ENCODE measurements at places on chromosomes 2 and 18.

DNA sequence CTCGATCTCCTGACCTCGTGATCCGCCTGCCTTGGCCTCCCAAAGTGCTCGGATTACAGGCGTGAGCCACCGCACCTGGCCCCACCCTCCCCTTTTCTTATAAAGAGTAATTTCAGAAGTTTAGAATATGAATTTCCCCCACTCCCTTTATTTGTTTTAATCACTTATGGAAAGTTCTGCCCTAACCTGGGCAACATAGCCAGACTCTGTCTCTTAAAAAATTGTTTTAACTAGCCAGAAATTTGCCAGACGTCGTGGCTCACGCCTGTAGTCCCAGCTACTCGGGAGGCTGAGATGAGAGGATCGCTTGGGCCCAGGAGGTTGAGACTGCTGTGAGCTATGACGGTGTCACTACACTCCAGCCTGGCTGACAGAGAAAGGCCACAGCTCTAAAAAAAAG is 7.7 kb upstream of the NBAS start:
- DNase-seq, result no peak

GRCh38 chr2:23757686-23758433 is 169.1 kb downstream of the ATAD2B start:
- DNase-seq, result no peak

DNA sequence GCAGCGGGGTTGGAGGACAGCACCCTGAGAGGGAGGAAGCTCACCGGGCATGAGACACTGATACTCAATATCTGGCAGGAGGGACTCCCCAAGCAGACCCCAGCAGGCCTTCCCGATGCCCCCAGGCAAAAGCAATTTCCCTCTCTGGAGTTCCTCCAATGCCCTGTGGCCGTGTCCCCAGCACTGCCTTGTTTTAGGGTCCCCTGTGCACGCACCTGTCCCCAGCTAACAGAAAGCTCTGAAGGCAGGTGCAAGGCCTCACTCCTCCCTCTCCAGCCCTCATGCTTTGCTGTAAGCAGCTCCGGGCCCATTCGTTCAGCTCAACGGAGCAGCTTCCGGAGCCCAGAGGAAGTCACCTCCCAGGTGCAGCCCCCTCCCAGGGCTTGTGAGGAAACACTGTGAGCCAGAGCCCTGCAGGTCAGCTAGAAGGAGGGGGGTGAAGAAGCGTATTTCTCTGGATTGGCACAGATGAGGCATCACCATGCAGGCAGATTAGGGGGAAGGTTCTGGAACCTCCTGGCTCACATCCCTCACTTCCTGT is 50.3 kb upstream of the ID2 start:
- no peak for DNase-seq

DNA sequence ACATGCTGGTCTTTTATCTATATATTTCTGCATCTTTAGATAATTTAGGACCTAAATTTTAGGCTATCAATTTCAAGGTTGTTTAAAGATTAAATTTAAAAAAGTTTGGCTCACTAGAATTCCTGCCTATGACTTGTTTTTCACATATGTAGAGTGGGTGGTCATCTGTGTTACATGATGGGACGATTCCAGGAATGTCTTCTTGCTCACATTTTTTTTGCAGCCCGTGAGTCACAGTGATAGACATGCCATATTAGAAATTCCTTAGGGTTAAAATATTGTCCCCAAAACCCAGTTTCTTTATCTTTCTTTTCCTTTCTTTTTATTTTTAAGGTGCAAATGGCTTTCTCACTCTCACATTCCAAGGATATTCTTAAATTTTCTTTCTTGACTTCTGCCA is 652.0 kb downstream of the PLCL1 start:
- DNase-seq, result no peak

DNA sequence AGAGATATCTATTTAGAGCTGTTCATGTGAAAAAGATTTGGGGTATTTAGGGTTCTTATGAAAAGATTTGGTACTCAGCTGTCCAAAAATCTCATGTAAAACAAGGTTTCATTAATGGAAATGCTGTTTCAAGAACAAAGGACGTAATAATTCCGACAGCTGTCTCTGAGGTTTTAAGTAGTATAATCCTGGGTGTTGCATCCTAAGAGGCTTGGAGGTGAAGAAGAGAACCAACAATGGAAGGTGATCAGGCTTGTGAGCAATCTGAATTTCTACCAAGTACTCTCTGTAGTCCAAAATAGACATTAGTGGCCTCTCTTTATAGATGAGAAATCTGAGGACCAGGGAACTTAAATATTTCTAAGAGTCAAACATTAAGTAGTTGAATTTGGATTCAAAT is 205.1 kb downstream of the BABAM2 start:
- DNase-seq, result no peak

- DNase-seq, result no peak
Observed at GRCh38 chr2:223365158-223365679, 236.9 kb downstream of the SCG2 start.

DNA sequence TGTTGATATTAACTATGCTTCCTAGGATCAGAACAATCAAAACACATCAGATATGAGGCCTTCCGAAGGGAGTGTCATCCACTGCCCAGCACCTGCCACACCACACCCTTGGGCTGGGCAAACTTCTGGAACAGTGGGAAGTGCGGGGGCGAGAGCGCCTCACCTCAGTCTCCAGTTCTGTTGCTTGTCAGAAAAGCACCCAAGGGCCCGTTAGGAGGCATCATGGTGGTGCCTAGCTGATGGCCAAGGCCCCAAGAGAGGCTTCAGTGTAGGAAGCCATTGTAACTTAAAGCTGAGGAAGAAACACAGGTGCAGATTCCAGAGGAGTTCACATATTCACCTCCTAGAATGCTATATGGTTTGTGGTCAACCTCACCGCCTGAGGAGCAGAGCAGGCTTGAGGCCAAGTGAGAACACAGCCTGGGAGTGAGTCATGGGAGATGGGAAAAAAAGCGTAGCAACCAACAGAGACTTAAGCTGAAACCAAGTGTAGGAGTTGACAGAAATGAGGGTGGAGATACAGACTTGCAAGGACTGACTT is 85.1 kb upstream of the ATL2 start:
- DNase-seq, result no peak

GRCh38 chr2:231717281-231718171 is 9.2 kb downstream of the PTMA start:
- DNase-seq, result no peak

- peak; percentile 38 for DNase-seq
Observed at GRCh38 chr2:231900486-231900942, 25.7 kb downstream of the NPPC start.

GRCh38 chr2:157419031-157419575 is 24.8 kb downstream of the CYTIP start:
- no peak for DNase-seq

- DNase-seq, result no peak
Observed at GRCh38 chr2:15973481-15974401, 33.4 kb downstream of the MYCN start.

GRCh38 chr2:200863782-200864175 is 679 bp downstream of the CLK1 start:
- no peak for DNase-seq

DNA sequence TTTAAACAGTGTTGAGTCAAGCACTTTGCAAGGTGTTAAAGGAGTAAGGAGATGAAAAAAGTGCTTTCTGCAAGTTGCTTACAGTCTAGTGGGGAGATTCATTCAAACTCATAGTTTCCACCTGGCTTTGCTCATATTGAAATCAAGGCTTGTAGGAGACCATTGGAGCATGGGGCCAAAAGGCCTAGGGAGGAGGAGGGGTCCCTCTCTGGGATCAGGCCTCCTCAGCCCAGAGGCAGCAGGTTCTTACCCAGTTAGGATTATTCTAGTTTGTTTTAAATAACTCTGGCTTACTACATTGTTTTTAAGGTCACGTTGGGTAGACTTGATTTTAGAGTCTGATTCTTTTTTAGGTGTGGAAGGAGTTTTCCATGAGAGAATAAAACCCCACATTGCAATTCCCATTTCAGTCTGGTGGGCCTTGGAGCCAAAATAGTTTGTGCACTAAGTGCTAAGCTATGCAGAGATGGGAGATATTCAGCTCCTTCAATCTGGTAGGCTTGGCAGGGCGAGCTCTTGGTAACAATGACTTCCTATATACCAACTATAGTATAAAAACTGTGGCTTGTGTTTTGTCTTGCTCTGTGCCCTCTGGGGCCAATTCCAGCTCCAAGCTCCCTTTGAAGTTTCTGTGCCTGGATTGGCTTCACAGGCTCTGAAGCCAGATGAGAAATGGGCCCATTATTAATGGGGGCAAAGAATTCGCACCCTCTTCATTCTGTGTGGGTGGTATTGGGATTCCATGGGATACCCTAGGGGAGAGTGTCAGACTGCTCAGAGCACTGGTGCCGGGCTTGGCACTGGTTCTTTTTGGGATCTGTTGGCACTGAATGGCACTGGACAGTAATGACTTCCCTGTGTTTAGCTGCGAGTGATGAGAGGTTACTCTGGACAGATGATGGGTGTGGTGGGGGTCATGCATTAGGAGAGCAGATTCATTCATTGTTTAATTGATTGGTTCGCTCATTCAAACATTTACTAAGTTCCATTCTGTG is 301.1 kb downstream of the MYCN start:
- no peak for DNase-seq

DNA sequence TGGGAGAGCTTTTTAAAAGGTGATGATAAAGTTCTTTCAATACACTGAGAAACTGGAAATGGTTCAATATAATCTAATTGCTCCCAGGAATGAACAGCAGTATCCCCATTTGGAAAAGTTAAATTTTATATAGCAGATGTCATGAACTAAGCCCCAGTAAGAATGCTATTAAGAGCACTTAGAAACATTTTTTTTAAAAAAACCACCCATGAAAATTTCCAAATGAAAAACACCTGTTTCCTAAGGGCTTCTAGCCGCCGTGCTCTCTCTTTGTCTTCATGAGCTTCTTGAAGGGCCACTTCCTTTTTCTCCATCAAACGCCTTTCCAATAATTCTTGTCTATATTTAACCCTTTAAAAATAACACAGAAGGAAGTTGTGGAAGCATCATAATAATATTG is 77.0 kb downstream of the UPP2 start:
- DNase-seq, result no peak

DNA sequence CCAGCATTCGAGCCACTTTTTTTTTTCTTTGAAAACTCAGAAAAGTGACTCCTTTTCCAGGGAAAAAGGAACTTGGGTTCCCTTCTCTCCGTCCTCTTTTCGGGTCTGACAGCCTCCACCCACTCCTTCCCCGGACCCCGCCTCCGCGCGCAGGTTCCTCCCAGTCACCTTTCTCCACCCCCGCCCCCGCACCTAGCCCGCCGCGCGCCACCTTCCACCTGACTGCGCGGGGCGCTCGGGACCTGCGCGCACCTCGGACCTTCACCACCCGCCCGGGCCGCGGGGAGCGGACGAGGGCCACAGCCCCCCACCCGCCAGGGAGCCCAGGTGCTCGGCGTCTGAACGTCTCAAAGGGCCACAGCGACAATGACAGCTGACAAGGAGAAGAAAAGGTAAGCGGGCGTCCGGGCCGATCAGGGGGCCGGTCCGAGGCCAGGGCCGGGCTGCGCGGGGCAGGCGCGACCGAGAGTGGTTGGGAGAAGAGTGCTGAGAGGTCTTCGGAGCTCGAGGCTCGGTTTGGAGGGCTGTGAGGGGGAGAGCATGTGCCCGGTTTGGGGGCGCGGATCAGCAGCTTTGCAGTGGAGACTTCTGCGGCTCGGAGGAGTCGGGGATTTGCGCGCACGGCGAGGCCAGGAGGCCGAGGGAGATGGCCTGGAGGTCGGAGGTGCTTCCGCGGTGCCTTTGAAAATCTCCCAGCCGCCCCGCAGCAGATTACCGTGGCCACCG is 502 bp downstream of the EPAS1 start:
- DNase-seq, result peak; percentile 62

DNA sequence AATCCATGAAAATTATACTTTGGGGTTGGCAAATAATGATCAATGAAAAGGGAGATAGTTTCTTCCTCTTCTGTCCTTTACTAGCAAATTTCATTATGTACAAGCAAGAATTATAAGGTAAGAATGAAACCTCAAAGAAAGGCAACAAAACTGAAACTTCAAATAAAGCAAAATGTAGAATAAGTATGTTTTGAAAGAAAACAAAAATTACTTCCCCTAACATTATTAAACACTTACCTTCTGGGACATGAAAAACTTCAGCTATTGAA is 29.4 kb downstream of the THADA start:
- DNase-seq, result no peak

DNA sequence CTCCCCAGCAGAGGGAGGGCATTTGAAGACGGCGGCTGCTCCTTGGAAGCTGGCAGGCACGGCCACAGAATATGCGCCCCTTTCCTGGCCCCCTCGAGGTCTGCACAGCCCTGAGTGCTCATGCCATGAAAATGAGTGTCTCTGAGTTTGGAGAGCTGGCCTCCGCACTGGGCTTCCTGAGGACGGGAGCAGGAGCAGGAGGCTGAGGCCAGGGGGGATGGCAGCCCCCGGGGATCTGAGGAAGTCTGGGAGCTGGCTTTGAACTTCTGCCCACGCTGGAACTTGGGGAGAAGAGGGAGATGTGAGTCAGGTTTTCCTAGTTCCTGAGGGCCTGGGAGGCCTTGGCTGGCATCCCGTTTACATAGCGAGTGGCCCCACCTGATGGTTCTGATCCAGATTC is 47.0 kb downstream of the RRM2 start:
- no peak for DNase-seq

DNA sequence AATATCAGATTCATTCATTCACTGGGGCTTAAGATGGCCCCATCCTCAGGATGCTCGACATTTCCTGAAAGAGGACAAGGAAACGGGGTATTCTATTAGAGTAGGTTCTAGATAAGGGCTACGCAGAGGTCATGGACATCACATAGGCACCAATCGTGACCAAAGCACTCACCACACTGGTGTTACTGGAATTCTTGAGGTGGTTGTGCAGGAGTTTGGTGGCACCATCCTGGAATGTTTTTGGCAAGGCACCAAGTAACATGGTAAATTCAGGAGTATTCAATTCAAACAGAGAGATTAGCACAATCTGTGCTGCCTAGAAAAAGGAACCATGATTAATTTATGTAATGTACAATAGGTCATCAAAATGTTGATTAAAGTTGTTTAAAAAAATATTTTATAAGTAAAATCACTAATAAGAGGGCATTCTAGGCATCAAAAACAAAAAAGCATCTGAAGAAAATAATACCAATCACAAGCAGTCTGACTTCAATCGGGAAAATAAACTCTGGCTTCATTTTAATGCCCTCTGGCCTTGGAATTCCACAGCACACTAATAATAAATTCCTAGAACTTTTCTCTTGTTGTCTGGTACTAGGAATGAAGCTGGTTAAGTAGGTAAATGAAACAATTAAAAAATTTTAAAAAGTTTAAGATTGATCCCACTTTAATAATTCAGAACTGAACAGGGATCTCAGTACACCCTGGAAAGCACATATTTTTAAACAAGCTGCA is 102.8 kb upstream of the TFCP2L1 start:
- no peak for DNase-seq

- no peak for DNase-seq
Observed at GRCh38 chr2:234843411-234843810, 108.4 kb upstream of the SH3BP4 start.

DNA sequence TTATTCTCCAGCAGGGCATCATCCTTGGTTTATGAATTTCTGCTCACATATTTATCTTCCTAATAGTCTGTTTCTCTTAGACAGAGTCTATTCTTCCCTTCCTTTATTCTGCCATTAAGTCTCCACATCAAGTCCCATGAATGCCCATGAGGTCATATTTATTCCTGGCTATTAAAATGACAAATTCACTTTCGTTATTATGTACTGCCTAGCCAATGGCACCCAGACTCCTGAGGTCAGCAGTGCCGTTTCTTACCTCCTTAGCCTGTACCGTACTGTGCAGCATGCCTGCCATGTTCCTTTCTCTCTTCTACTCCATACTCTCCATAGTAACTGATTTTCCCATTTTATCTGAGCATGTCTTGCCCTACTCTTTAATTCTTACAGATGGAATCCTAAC is 82.3 kb upstream of the SPTBN1 start:
- no peak for DNase-seq

- DNase-seq, result no peak
Observed at GRCh38 chr18:59607078-59607379, 90.2 kb downstream of the CCBE1 start.

GRCh38 chr2:174522553-174522952 is 35.7 kb upstream of the GPR155 start:
- no peak for DNase-seq

All from effector memory CD8-positive, alpha-beta T cell (primary cell).